Stimulated activated CD8-positive, alpha-beta memory T cell treated with anti-CD3 and anti-CD28 coated beads, Interleukin-15, amount 100 ng/mL, for 4 hours (primary cell): ENCODE measurements at places on chromosomes 4 and X.

GRCh38 chr4:78476108-78476704, 75.4 kb upstream of the ANXA3 start:
- no peak for DNase-seq

- DNase-seq = no peak
Observed at GRCh38 chr4:40687676-40688389, 58.2 kb upstream of the RBM47 start.

GRCh38 chr4:58435871-58436270, 1325.7 kb upstream of the IGFBP7 start:
- DNase-seq = no peak

- DNase-seq = no peak
Observed at GRCh38 chr4:151760002-151760401, 805 bp downstream of the GATB start.

DNA sequence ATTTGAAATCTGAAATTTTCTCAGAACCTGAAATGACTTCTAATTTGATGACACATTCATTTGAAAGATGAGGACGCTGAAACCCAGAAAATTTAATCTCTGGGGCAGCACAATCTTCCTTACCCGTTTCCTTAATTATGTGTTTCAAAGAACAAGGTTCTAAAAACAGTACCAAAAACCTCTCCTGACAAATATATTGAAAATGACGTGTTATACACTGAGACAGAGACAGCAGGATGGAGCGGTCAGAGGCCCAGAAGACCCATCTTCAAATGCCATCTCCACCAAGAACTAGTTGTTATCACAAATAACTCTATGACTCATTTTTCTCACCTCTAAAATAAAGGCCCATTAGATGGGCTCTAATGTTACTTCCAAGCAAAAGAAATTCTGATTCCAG, 177.3 kb downstream of the NSUN7 start:
- no peak for DNase-seq

DNA sequence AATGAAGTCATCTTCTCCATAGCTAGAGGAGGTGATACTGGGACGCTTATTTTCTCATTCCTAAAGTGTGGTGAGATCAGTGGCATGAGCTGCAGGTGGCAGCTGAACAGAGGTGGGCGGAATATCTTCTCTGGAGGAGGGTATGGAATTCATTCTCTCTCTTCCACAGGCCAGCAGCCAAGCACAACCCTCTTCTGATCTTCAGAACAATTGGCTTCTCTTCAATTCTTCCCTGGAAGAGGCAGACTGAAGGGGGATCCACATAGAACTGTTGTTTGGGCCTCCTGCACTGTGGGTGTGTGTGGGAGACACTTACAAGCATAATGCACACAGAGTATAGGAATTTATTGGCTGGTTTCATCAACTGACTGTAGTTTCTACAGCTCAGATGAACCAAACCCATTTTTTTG, 180.4 kb upstream of the RASGEF1B start:
- DNase-seq = no peak

- DNase-seq = no peak
Observed at GRCh38 chrX:132483951-132484350, 4.9 kb downstream of the MBNL3 start.

DNA sequence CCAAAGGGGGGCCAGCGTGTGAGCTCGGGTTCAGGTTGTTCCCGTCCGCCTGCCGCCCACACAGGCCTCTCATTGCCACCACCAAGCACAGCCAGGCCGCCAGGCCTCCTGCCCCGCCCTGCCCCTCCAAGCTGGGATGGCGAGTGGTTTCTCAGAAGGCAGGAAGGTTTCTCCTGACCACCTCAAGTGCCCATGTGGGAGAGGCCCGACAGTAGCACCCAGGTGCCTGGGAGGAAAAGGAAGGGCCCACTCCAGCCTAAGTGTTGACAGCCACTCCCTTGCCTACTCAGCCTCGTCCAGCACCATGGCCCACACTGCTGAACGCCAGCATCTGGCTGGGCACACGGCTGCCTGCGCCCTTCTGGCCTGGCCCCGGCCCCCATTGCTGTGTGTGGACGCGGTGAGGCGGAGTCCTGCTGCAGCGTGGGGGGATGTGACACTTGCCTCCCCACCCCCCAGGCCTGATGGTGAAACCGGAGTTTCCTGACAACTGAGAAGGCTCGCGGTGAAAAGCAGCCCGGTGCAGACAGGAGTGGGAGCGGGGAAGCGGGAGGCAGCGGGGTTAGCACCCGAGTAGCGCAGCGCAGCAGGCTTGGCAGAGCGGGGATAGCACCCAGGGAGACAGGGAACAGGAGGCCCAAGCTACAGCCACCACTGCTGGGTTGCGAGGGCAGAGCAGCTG, 19.2 kb downstream of the FLNA start:
- no peak for DNase-seq

- no peak for DNase-seq
Observed at GRCh38 chrX:154818916-154819770, 13.9 kb upstream of the MPP1 start.

DNA sequence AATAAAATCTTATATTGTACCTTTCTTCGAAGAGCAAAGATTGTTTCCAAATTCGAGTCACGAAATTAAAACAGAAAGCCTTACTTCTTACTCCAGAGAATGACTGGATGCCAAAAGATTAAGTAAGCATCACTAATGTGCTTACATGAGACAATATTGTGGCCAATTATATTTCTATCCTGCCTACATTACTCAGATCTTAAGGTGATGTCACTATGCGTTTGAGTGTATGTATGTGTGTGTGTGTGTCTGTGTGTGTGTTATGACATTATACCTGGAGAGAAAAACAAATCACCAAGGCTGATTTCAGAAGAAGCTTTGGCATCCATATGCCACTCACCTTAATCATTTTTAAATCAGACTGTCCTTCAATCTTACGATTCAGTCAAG, 556.3 kb downstream of the PPARGC1A start:
- DNase-seq = no peak
